ENCODE measurements at places on chromosomes 2 and 18. TPM values are rescaled to one million over a fixed set of nuclear protein-coding genes. Genes with fewer than 3 reads are reported as not detected.

Gene MPV17
- 120 TPM for polyA plus RNA-seq

DNA sequence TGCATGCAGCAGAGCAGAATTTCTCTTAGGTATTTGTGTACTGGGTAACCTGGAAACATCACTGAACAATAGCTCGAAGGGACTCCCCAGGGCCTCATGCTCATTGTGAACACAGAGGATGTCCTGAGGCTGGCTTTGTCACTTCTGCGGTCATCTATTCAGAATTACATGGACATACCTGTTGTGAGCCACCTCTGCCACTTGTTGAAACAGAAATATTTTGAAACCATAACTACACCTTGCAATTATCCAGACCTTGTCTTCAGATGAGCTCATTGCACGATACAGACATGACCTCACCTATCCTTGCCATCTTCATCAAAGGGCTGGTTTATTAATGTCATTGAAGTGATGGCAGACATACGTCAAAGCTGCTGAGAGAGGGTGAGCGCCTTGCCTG, 23.4 kb upstream of the CREG2 start:
- DNase-seq: no peak

GRCh38 chr2:64675860-64676259, 22.1 kb upstream of the SERTAD2 start:
- no peak for DNase-seq

Gene KCNE4
- 4.0 TPM for polyA plus RNA-seq

Gene FN1
- 92.1 TPM for polyA plus RNA-seq

GRCh38 chr2:43325107-43325811, 98.9 kb upstream of the ZFP36L2 start:
- no peak for DNase-seq

DNA sequence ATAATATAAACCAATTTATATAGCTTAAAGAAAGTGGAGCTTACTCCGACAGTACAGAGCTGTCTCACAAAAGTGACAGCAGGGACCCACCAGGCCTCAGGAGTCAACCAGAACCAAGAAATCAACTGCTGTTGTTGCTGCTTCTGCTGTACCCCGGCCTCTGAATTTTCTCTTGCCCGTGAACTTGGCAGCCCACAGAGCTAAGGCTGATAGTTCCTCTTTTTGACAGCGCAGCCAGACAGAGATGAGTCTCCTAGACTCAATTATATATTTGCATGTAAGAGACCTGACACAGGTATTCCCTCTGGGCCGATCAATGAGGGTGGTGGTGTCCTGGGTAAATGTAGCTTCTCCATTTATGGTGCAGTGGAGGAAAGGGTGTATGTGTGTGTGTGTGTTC, 109.4 kb downstream of the KCTD1 start:
- no peak for DNase-seq

GRCh38 chr2:187206071-187206470, 242.0 kb downstream of the CALCRL start:
- no peak for DNase-seq

GRCh38 chr2:110843959-110844510, 111.7 kb downstream of the ACOXL start:
- DNase-seq: no peak

Gene CAPN14
- 0.22 TPM for polyA plus RNA-seq

DNA sequence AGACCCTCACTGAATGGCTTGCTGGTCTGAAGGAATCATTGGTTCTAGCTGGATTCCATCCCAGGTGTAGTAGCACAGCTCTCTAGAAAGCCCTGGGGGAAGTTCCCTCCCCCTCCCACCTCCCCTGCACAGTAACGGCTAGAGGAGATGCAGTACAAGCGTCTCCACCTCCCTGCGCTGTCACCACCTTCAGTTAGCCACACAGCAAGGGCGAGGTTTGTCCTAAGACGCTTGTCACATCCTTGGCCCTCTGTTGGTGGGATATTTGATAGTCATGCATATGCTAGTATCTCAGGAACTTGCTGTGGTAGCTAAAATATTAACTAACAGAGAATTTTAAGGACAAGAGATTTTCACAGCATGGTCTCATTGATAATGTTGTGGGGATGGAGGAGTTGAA, 19.4 kb downstream of the TRAPPC12 start:
- DNase-seq: no peak

- DNase-seq: no peak
Observed at GRCh38 chr2:163799807-163800206, 64.0 kb upstream of the FIGN start.

DNA sequence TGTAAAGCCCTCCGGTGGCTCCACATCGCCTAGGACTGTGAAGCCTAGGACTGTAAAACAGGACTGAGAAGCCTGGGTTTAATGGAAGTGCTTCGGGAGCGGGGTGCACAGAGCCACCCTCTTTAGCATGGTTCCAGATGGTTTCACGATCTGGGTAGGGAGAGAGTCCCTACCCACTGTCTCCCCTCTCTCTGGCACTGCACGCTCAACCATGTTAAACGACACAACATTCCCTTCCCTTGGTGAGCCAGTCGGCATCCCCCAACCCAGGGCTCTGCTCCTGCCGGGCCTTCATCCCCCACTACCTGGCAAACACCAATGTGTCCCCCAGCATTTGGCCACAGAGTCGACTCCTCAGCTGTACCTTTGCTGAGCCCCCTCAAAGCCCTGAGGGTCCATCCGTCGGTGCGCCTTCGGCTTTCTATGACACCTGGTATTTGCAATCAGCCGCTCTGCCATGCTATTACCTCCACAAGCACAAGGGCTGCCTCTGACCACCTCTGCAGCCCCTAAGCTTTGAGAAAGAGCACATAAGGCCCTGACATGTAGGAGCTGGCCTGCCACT, 1.1 kb downstream of the COPS9 start:
- DNase-seq: no peak

DNA sequence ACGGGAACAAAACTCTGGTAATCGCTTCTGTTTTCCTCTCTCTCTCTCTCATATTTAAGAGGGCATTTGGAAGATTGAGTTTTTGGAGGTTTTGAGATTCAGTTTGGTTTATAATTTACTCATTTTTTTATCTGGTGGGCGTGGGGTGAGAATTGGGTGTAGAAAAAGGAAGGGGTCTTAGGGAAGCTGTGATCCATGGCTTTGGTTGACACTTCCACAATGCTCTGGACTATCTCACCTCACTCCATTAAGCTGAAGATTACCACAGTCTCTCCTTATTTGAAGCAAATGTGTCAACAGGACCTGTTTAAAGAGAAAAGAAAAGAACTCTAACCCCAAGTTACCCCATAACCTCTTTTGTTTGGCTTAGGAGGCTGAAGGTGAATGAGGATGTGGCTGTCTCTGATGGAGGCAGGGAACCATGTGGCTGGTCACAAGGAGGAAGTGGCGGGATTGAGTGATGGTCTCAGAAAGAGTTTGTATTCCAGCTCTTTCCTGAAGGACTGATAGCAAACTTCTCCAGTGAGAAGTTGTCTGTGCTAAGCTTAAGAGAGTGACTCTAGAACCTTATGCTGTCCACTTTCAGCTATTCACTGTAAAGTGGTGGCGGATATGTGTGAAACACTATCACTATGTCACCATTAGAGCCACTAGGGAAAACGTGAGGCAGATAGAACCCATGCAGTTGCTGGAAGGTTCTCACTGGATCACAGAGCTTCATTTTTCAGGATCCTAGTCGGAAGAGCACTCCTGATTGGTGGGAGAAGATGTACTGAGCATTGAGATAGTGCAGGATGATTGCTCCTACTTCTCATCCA, 934 bp downstream of the ZNF804A start:
- peak; percentile 9 for DNase-seq

Gene MALL
- 9.7 TPM for polyA plus RNA-seq

DNA sequence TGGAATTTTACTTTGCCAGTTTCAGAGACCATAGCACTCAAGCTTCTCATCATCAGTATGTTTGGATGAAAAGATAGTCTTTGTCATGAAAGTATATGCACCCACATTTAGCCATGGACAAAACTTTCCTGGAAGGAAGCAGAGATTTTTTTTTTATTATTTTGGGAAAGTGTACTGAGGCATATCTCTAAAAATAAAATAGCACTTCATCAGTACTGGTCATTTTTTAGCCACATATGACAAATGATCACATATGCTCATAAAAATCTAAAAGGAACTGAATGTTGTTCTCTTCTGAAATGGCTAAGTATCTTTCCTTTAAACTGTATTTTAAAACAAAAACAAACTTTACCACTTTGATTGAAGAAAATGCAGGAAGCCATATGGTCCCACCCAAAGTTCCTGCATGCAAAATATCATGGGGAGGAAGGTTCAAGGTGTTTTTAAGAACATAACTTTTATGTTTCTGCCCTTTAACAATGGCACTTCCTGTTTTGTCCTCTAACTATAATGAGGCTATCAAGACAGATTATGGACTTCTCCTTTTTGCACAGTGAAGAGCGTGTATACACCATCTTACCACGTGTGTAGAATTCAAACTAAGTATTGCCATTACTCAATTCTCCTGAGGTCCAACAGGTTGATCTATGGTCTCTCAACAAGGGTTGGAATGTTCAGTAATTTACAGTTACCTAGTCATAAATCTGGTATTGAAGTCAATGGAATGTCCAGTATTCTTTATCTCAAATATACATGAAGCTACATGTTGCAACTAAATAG, 77.1 kb upstream of the SLC39A10 start:
- DNase-seq: no peak

GRCh38 chr2:128682266-128682665, 363.6 kb upstream of the HS6ST1 start:
- DNase-seq: no peak

Gene ASB18
- not detected for polyA plus RNA-seq

DNA sequence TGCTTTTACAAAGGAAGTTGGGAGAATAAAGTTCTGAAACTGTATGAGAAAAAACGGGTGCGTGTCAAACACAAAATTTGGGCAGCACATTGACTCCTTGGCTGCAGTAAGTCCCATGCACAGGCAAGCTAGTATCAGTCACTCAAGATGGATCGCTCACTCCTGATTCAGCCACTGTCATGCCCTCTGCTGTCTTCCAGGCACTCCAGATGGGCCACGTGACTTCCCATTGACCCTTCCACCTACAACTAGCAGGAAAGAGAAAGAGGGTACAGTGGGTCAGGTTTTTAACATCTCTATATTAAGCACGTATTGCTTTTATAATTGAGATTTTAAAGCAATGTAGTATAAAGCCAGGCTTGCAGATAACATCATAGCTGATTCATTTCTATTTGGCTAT, 8.6 kb downstream of the ARHGEF33 start:
- DNase-seq: no peak

Gene ACVR1C
- polyA plus RNA-seq: 0.28 TPM

- no peak for DNase-seq
Observed at GRCh38 chr2:71640489-71640888, 187.1 kb downstream of the DYSF start.

DNA sequence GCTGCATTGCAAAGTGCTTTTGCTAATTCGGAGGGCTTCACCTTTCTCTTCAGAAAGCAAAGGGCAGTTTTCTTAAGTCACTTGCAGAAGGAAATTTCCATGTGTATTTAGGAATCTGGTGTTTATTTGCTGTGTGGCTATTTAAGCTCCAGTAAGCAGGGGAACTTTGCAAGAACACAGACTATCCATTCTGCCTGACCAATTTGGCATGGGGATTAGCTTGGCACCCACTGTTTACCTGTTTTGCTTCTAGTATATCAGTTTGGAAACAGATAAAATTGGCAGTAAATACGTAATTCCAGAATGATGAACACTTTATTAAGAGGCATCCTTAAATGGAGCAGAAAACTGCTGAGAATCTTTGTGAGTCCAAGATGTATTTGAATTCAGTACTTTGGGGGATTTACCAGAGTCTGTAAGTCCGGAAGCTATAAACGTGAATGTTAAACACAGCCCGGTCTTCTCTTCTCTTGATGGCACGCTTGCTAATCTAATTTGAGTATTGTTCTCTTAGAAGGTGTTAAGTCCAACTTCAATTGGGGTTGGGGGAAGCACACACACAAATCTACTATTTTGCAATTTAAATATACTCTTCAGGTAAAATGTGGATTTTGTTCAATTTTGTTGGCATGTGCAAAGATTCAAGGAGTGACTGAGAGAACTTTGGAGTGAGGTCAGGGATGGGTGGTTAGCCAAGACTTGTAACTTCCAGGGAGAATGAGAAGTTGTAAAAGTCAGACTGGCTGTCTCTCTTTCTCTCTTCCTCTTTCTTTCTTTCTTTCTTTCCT, 650 bp downstream of the ACKR3 start:
- DNase-seq: peak; percentile 5

Gene FNDC4
- polyA plus RNA-seq: 8.5 TPM

Gene ARHGAP15
- 5.7 TPM for polyA plus RNA-seq

Gene DBI
- polyA plus RNA-seq: 1,066 TPM

- peak; percentile 96 for DNase-seq
Observed at GRCh38 chr2:10057231-10058107, 14.1 kb downstream of the KLF11 start.

Gene ANKRD62
- polyA plus RNA-seq: not detected

Gene TUBB8B
- polyA plus RNA-seq: 0.45 TPM

Gene CNRIP1
- 8.7 TPM for polyA plus RNA-seq

DNA sequence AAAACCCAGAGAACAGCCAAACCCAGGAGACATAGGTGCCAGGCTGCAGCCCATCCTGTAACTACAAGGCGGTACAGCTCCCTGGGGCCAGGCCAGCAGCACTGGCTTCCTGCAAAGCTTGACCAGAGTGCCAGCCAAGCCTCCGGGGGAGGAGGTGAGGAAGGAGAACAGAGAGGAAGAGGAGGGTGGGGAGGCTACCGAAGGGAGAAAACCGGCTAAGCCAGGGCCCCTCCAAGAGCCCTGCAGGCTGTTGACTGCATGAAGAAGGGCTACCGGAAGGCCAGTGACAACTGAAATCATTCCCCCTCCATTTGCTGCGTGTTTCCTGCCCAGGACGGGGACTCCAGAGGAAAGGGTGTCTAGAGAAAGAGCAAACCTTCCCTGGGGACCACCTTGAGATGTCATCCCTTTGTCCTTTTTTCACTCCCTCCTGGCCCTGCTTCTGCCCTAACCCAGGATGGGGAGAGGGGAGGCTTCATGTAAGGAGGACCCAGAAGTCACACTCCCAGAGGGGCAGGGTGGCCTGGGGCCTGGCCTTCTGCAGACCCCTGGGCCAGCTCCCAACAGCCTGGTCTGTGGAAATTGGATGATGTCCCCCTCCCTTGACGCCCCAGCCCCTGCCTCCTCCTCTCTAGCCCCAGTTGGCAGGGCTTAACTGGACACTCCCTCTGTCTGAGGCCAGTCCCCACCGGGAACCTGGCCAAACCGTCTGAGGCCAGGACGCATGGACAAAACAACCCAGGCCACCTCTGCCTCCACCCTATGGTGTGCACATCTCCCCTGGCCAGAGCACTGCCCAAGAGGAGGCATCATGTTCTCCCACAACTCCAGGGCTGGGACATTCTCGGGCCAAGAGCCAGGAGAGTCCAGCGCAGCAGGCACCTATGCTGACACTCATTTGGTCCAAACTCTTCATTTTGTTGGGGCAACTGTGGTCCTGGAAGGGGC, 207.8 kb downstream of the CYP26B1 start:
- no peak for DNase-seq

Gene NDC80
- polyA plus RNA-seq: 0.99 TPM

- peak; percentile 78 for DNase-seq
Observed at GRCh38 chr2:12717191-12718014, 667 bp downstream of the TRIB2 start.

Gene MBD1
- polyA plus RNA-seq: 24.7 TPM

GRCh38 chr2:20516291-20516645, 69.4 kb downstream of the RHOB start:
- DNase-seq: no peak

Measured in kidney (tissue), 22 donors.